ENCODE measurements at places on chromosomes 3 and 15. TPM values are rescaled to one million over a fixed set of nuclear protein-coding genes. Genes with fewer than 3 reads are reported as not detected.

DNA sequence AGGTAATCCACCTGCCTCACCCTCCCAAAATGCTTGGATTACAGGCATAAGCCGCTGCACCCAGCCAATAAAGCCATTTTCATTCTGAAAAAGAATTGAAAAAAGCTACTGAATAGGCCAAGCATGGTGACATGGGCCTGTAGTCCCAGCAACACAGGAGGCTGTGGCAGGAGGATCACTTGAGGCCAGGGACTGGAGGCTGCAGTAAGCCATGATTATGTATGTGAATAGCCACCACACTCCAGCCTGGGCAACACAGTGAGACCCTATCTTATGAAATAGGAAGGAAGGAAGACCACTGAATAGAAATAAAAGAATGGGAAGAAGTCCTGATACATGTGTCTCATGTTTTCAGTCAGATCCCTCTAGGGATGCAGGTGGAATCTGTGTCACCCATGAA lies 36.0 kb upstream of the SEMA4B start:
- peaks cover 14% of the 10 kb centered on the region for H3K4me1 ChIP-seq
- no peaks in the 10 kb centered on the region for H3K36me3 ChIP-seq
- DNase-seq = no peak
- no peaks in the 10 kb centered on the region for H3K27me3 ChIP-seq
- no peak overlapping the region for H3K4me3 ChIP-seq
- peak overlapping the region; percentile 89 for H3K27ac ChIP-seq

DNA sequence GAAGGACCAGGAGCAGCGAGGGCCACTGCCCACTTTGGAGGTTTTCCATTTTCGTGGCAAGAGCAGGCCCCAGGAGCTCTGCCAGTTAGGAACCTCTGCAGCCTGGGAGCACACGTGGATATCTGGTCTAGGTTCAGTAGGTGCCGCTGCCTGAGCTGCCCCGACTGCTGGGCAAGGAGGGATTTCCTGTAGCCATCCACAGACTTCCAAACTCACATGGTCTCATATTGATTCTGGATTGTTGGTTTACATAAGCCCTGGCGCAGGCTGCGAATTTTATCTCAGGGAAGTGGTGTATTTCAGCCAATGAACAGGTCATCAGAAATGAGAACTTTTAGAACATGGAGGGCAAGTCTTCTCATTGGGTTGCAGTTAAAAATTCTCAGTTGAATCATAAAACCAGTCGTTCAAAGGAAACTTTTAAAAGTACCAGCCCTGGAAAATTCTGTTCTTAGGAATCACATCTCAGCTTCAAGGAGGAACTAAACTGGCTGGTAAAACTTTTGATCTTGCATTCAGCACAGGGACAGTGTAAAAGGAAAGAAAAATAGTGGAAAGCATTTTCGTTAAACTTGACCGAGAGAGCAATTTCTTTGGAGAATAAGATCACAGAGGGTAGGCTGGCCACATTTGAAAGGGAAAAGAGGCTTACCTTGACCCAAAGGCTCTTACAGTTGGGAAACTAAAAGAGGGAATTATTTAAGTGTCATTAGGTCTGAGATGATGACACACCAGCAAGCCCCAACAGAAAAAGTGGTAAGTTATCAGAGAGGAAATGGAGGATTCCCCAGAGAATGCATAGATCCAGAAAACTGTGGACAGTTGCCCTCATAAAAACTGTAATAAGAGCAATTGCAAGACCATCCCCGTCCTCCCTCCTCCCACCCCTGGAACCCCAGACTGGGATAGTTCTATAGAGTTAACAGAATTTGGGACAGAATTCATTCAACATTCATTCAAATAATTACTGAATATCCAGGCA lies 6.4 kb upstream of the RTP3 start:
- H3K4me1 ChIP-seq = peaks cover 7% of the 10 kb centered on the region
- no peaks in the 10 kb centered on the region for H3K27me3 ChIP-seq
- no peak for DNase-seq

Gene PLA2G4F
- total RNA-seq = 31.0 TPM

- H3K27me3 ChIP-seq = no peaks in the 10 kb centered on the region
- no peak overlapping the region for H3K27ac ChIP-seq
- no peak overlapping the region for H3K4me3 ChIP-seq
These were observed 6.5 kb downstream of the SFMBT1 start for GRCh38 chr3:53039376-53039752.

GRCh38 chr3:187252311-187252710 lies 39.2 kb downstream of the MASP1 start:
- H3K4me1 ChIP-seq = no peaks in the 10 kb centered on the region
- no peak for DNase-seq
- H3K27ac ChIP-seq = no peak overlapping the region
- H3K27me3 ChIP-seq = no peaks in the 10 kb centered on the region
- no peak overlapping the region for H3K4me3 ChIP-seq

Gene CNTN3
- total RNA-seq = 1.6 TPM

Gene FAM107A
- 11.0 TPM for total RNA-seq

Gene FGF7
- 14.1 TPM for total RNA-seq

GRCh38 chr3:45210308-45211041 lies 15.6 kb downstream of the TMEM158 start:
- H3K36me3 ChIP-seq = no peaks in the 10 kb centered on the region
- H3K4me3 ChIP-seq = no peak overlapping the region
- H3K4me1 ChIP-seq = no peaks in the 10 kb centered on the region
- peak; percentile 91 for DNase-seq

DNA sequence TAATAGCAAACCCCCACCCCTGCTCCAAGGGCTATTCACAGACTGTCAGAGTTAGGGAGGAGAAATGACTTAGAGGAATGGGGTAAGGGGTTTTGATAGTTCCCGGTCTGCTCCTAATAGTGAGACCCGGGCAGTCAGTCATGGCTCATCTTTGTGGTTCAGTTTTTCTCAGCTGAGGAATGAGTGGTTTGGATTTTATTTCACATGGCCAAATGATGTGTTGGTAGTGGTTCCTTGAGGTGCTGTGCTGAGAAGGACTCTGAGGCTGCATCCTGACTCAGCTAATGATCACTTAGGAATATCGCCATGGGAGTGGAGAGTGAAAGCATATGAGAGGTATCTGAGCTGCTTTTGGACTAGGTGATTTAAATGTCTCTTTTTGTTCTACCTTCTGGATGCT lies 80.2 kb downstream of the LPP start:
- H3K4me3 ChIP-seq = no peak overlapping the region
- H3K27ac ChIP-seq = peak overlapping the region; percentile 42
- DNase-seq = no peak

- no peaks in the 10 kb centered on the region for H3K27me3 ChIP-seq
- no peaks in the 10 kb centered on the region for H3K4me1 ChIP-seq
- peaks cover 11% of the 10 kb centered on the region for H3K36me3 ChIP-seq
These were observed 51.9 kb upstream of the MUC13 start for GRCh38 chr3:124986192-124987143.

DNA sequence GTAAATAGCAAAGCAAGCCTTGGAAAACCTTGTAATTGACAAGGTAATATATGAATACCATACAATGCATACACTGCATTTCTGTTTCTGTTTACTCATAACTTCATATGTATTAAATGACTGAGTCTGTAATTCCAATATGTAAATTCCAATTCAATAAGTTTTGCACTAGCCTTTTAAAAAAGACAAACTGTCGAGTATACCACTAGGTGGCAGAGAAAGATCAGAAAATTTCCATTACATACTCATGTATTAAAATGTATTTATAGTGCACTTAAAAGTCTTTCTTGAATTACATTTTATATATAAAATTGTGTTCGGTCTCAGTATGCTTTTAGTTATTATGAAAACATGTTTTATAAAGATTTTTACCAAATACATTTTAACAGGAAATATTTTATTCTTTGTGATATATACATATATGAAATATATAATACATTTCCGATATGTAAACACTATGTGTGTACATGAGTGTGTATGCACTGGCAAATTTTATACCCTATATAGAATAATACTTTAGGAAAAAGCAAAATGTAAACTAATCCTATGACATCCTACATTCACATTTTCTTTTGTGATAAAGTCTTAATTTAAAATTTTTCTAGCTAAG lies 216.8 kb downstream of the VGLL3 start:
- no peaks in the 10 kb centered on the region for H3K4me1 ChIP-seq
- H3K27ac ChIP-seq = no peak overlapping the region
- no peak overlapping the region for H3K4me3 ChIP-seq

Gene TMEM42
- 11.6 TPM for total RNA-seq

DNA sequence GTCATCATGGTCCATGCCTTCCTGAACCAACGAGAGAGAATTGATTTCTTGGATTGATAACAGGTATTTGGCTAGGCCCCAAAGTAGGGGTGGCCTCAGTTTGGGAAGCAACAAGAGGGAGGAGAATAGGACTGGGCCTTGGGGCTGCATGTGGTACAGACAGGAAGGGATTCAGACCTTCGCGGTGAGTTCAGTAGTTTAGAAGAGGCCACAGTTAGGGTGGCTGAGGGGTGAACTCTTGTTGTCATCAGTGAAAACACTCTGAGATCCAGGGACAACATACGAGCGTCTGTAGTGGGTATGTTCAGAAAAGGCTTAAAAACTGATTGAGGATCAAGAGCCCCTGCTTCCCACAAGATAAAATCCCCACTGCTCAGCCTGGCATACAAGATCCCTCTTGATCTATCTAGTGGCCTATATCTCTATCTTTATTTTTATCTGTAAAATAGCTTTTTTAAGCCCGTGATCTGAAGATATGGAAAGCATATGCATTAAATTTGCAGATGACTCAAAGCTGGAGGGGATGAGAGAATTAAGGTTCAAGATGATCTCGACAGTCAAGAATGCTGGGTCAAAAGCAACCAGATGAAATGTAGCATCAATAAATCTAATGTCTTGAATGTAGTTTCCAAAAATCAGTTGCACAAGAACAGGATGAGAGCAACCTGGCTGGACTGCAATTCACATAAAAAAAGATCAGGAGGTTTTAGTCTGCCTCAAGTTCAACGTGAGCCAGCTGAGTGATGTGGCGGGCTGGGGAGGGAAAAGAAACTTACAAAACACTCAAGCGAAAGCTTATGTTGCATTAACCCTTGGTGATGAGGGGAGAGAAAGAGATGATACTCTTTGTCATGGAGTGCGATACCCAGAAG lies 221.1 kb upstream of the TLE3 start:
- peaks cover 27% of the 10 kb centered on the region for H3K4me1 ChIP-seq
- no peaks in the 10 kb centered on the region for H3K27me3 ChIP-seq
- DNase-seq = no peak
- H3K36me3 ChIP-seq = no peaks in the 10 kb centered on the region
- peak overlapping the region; percentile 74 for H3K27ac ChIP-seq

DNA sequence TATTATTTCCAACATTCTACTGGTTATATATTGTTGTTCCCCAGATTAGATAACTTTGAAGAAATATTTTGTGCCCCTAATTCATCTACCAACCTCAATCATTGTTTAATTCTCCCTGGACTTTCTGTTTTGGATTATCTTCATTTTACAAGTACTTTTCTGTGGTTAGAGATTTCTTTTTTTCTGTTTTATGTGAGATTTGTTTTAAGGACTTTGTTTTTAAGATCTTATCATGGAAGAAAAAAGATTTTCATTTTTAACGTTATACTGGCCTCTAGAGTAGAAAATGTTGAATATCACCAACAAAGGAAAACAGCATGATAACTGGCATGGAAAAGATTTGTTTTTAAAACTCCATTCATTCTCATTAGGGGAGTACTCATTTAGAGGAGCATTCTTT lies 210.9 kb upstream of the KCNMB2 start:
- no peaks in the 10 kb centered on the region for H3K4me1 ChIP-seq
- no peaks in the 10 kb centered on the region for H3K27me3 ChIP-seq
- H3K36me3 ChIP-seq = no peaks in the 10 kb centered on the region
- H3K27ac ChIP-seq = no peak overlapping the region

DNA sequence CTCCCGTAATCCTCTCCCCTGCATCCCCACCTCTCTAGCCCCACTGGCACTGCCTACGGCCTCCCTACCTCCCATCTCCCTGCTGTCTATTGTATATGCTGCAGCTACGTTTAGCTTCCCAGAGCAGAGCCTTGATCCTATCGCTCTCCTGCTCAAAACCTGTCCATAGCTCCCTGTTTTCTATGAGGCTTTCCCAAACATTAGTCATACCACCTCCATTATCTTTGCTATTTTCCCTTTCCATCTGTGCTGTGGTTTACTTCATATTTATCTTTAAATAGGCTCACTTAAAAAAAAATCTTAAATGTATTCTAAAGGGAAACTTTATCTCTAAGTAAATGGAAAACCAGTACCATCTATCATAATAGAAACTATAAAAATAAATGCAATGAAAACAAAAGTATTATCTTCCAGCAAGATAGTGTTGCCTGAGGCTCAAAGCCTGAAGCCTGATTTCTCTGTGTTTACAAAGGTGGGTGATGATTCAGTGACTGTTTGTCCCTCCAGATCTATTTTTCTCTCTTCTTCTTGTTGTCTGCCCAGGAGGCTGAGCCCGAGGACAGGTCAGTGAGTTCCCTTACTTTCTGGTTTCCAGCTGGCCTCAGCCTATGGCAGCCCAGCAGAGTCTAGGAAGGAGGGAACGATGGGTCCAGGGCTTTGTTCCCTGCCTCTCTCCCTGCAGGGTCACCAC lies 397.1 kb upstream of the CFAP20DC start:
- no peak for DNase-seq
- H3K27me3 ChIP-seq = no peaks in the 10 kb centered on the region
- H3K27ac ChIP-seq = no peak overlapping the region
- H3K36me3 ChIP-seq = no peaks in the 10 kb centered on the region
- H3K4me1 ChIP-seq = no peaks in the 10 kb centered on the region
- no peak overlapping the region for H3K4me3 ChIP-seq

DNA sequence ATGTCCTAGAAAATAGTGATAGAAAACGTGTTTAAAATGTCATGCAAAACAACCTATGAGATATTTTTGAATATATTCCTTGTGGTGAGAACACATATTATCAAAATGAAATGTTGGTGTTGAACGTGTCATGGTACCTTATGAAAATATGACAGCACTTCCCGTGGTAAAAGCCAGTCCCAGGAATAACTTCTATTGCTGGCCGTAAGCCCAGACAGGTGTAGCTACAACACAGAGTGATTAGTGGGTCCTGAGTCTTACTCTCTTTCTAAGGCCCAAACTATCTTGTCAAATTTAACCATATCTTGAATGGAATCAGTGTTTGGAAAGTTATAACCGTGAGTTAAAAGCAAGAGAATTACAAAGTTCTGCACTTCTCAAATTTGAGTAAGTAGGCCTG lies 24.1 kb downstream of the RARB start:
- no peak overlapping the region for H3K27ac ChIP-seq
- no peaks in the 10 kb centered on the region for H3K36me3 ChIP-seq
- no peak for DNase-seq
- H3K4me3 ChIP-seq = no peak overlapping the region
- H3K4me1 ChIP-seq = no peaks in the 10 kb centered on the region

Gene CKMT1A
- total RNA-seq = 117 TPM

Gene PRSS50
- not detected for total RNA-seq

Gene CPN2
- not detected for total RNA-seq

Gene SLC51B
- total RNA-seq = 4.1 TPM
